ENCODE measurements at places on chromosomes 7 and 10.

GRCh38 chr10:103067484-103067883, 125.6 kb downstream of the NT5C2 start:
- no peak for DNase-seq

DNA sequence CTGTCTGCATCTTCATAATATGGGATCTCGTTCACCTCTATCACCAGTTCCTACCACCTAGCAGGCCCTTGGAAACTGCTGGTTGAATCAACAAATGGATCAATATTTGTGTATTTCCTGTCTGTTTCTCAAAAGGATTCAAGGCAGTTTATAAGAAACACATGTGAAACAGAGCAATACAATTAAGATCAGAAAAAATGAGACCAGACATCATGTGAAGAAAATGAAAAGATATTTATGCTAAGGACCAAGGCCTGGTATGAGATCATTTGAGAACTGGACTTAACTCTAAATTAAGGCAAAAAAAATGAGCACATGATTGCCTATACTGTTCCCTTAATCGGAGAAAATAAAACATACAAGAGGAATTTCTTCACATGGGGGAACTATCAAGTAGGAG, 589.0 kb downstream of the SUGCT start:
- DNase-seq: no peak

- DNase-seq: no peak
Measured at GRCh38 chr7:137628216-137628615, 218.6 kb downstream of the DGKI start.

GRCh38 chr7:129169171-129169671, 19.2 kb upstream of the SMO start:
- peak; percentile 77 for DNase-seq

- no peak for DNase-seq
Measured at GRCh38 chr7:19713676-19714075, 4.8 kb upstream of the POLR1F start.

GRCh38 chr10:131419797-131420196, 108.3 kb upstream of the TCERG1L start:
- no peak for DNase-seq

DNA sequence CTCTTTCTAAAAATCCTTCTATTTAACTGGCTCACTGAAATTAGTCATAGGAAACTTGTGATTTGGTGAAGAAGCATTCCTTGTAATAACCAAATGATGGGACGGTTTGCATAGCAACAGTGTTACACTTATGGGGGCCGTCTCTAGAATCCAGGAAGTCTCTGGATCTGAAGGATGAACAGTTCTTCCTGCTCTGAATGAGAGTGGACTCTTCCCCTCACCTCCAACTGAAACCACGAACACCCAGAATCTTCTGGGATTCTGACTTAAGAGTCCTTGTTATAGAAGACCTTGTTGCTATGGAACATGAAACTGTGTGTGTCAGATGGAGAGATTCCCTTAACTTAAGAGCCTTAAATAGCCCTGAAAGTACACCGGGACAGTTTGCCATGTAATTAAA, 23.2 kb downstream of the NOLC1 start:
- no peak for DNase-seq

GRCh38 chr10:113005380-113005779, 55.3 kb downstream of the TCF7L2 start:
- no peak for DNase-seq

GRCh38 chr10:87860156-87860795, 3.1 kb downstream of the KLLN start:
- DNase-seq: no peak

DNA sequence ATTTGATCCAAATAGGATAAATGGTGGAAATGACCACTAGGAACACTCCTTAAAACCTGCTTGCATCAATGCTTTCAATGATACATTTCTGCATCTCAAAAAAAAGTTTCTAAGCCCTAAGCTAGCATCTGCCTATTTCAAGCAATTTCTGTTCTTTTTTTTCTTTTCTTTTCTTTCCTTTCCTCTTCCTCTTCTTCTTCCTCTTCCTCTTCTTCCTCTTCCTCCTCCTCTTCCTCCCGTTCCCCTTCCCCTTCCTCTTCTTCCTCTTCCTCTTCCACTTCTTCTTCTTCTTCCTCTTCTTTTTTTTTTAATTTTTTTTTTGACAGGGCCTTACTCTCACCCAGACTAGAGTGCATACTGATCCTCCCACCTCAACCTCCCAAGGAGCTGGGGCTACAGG, 15.4 kb downstream of the RBM20 start:
- no peak for DNase-seq

GRCh38 chr7:17520941-17521340, 222.5 kb downstream of the AHR start:
- no peak for DNase-seq

- DNase-seq: no peak
Measured at GRCh38 chr10:95815701-95816240, 59.8 kb downstream of the ENTPD1 start.

- no peak for DNase-seq
Measured at GRCh38 chr7:4808565-4808964, 33.1 kb downstream of the AP5Z1 start.

DNA sequence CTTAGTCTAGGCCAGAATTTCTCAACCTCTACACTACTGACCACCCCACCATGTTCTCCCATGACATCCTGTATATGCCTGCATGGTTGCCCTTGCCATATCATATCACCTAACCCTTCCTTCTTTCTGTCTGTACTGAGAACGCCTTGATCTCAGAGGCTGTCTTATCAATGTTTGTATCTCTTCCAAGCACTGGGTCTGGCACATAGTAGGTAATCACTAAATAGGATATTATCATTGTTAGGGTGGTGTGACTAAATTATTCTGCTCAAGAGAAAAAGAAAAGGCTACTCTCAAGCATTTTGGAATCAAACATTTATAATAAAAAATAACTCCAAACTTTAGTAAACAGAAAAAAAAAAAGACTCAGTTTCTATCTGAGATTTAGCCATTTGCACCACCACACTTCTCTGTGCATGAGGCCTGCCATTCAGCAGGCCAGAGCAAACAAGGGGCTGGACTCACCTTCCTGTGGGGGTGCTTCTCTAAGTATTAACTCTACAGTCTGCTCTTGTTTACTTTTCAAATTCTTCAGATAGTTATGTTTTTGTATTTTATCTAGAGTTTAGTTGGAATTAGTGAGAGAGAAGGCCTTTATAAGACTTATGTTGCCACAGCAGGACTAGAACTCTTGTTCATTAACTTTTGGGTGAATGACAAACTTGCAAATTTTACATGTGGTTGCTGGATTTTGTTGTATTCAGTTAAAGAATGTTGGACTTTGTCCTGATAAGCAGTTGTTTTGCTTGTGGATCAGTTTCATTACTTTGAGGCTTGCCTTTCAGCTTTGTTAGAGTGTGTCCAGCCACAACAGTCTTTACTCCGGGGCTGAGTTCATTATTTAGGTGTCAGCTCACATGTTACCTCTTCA, 5.4 kb downstream of the AGBL3 start:
- no peak for DNase-seq

DNA sequence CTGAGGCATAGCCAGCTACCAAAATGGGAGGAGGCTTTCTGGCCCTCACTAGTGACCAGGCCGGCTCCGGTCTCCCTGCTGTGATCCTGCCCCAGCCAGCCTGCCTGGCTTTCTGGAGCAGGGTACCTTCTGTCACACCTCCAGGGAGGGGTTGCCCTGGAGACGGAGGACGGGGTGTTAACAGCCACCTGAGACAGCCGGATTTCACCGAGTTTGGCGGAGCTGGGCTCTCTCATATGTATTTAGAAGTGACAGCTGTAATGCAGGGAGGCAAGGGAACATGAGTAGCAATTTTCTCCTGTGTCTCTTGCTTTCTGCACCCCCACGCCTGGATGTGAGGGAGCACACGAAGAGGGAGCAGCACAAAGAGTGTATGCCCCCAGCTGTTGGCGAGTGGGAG, 473.3 kb downstream of the PLXNA4 start:
- no peak for DNase-seq

DNA sequence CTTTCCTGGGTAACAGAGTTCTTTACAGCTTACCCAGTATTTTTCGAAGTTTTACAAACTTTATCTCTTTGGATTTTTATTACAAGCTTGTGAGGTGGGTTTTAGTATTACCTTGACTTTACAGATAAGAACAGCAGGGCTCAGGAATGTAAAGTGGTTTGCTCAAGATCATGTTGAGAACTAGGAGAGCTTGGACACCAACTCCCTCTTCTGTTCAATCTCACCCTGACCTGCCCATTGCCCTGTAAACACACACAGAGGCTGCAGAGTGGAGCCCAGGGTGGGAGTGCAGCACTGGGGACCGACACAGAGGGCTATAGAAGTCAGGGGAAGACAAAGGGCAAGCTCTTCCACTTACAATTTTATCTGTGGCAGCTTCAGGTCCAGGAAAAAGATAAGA, 4.6 kb upstream of the TSPAN14 start:
- no peak for DNase-seq

DNA sequence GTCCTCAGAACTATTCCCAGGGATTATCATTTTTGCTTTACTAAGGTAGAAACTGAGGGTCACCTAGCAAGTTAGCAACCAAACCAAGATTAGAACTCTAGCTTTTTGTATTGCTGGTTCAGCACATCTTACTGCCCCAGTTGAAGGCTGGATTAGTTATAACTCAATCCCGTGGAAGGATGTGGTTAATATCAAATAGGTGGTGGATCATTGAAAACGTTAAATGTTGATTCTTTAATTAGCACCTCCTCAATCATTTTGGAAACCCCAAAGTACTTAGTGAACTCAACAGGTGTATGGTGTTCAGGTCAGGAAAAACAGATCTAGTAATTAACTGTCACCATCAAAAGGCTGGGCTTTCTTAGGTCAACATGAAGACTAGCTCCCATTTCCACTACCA, 152.4 kb downstream of the ARID5B start:
- DNase-seq: no peak

- no peak for DNase-seq
Measured at GRCh38 chr7:115869801-115870200, 160.8 kb downstream of the TFEC start.

DNA sequence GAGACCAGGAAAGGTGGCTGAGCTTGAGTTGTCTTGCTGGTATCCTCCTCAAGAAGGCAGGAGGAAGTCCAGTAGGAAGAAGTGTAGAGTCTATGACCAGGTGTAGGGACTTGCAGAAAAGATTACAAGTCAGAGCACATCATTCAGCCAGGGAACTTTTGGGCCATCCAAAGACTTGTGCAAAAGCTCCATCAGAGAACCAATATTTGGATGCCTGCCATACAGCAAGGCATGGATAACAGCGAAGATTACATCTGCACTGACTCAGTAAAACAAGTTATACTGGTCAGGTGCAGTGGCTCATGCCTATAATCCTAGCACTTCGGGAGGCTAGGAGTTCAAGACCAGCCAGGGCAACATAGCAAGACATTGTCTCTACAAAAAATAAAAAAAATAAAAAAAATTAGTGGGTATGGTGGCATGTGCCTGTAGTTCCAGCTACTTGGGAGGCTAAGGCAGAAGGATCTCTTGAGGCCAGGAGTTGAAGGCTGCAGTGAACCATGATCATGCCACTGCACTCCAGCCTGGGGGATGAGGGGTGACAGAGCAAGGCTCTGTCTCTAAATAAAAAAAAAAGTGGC, 13.2 kb upstream of the NMT2 start:
- DNase-seq: no peak

DNA sequence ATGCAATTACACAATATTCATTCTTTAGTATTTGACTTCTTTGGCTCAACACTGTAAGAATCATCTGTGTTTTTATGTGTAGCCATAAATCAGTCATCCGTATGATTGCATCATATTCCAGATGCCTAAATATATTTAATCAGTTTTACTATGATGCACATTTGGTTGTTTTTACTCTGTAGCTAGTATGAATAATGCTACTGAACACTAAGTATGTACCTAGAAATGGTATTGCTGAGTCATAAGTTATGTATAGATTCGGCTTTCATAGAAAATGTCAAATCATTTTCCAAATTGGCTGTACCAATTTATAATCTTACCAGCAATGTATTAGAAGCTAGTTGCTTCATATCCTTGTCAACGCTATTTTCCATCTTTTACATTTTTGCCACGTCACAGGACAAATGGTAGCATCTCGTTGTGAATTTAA, 197.3 kb upstream of the PLXNA4 start:
- DNase-seq: no peak

All from ecto neural progenitor cell (in vitro differentiated cells).